Stimulated activated CD8-positive, alpha-beta memory T cell treated with anti-CD3 and anti-CD28 coated beads, Interleukin-4, amount 100 ng/mL, for 1 hour (primary cell): ENCODE measurements at places on chromosomes 6 and 20.

DNA sequence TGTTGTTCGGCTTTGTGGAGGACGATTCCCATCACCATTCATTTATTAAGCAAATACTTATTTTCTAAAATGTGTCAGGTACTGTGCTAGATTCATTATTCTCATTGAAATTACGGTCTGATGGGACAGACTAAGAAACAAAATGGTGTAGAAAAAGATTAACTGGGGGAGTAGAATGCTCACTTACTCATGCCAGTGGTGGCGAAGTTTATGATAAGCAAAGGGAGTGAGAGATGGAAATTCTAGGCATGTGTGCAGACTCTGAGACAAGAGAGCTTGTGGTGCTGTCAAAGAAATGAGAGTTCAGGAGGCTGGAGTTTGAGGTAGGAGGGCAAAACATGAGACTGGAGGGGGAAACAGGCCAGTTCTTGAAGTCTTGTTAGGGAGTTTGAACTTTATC is 896 bp downstream of the RPP21 start:
- DNase-seq, result no peak

- no peak for DNase-seq
These were observed 167.8 kb downstream of the PHF3 start for GRCh38 chr6:63803371-63803770.

GRCh38 chr6:84525907-84526306 is 238.5 kb downstream of the TBX18 start:
- no peak for DNase-seq

GRCh38 chr6:43689421-43689820 is 1.8 kb upstream of the MRPS18A start:
- no peak for DNase-seq

DNA sequence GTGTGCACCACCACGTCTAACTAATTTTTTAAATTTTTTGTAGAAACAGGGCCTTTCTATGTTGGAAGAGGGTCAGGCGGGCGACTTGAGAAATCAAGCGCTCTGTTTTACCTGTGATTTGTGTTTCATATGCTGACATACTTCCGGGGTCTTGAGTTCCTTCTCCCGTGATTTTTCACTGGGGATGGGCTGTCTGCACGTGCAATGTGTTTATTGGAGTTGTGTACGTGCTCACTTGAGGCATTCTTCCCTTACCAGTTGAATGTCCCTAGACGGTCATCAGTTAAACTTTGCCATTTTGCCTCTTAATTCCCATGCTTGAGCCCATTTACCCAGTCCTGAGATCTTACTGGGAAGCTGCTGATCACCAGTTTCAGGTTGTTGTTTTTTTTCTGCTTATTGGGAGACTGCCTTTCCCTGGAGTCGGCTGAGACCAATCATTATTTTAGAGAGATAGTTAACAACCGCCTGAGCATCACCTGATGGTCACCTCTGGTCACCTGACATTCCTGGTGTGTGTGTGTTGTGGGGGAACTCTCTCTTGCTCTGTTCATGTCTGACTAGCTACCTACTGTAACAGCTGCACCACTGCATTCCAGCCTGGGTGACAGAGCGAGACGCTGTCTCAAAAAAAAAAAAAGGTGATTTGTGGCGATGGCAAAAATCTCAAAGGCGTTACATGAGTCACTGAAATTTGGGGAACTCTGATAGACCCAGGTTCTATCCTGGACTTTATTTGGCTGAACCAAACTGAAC is 34.8 kb upstream of the NCOA3 start:
- DNase-seq, result no peak

- no peak for DNase-seq
These were observed 4.1 kb downstream of the CTSZ start for GRCh38 chr20:59002874-59003399.

DNA sequence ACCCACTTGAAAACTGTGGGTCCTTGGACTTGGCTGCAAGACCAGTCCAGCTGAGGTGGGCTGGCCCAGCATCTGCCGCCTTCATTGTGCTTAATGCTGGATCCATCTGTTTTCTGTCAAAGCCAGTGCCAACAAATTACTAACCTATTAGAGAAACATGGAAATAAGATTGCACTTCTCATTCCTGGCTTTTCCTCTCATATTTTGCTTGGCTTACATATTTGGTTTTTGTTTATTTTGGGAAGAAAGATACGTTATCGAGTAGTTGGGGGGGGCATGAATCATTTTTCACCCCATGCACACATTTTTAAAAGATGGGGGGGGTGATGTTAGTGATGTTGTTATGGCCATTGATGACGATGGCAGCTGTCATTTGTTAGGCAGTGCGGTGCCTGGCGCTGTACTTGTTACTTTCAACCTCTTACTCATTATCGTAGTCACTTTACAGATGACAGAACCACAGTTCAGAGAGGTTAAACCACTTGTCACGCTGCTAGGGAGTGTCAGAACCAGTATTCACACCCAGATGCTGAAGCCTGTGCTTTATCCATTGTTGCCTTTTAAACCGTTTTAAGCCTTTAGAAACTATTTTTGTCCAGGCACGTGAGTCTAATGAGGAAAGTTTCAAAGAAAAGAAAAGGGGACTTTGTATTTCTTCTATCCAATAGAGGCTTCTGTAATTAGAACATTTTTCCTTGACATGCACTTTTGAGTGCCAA is 180.0 kb downstream of the TMEM242 start:
- peak; percentile 9 for DNase-seq

DNA sequence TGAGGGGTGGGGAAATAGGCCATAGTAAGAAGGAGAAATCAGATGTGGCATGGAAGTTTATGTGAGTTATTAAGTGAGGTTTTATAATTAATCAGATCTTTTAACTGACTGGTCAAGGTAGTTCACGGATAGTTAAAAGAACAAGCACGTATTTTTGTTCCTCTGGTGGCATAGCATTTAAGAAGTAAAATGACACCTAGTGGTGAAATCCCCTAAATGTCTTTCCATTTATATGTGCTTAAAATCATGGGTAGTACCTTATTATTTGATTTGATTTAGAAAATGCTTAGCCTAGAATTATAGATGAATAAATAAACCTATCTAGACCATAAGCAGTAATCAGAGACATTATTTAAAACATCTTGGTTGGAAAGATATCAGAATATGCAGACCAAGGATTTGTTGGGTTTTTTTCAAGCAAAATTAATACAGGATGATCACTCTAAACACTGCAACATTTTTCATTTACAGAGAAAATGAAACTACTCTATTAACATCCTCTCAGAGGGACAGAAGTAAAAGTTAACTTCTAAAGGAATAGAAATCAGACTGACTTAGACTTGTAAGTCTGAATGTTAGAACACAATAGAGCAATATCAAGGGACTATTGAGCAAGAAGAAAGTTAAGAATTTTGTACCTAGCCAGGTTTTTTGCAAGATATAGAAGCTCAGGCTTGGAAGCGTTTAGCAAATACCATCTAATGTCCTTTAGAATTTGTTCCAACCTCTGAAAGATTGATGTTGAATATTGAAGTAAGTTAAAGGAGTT is 81.1 kb downstream of the STXBP5 start:
- no peak for DNase-seq

GRCh38 chr6:2900221-2900807 is 2.8 kb downstream of the SERPINB9 start:
- DNase-seq, result no peak

GRCh38 chr20:276620-277495 is 13.7 kb downstream of the C20orf96 start:
- no peak for DNase-seq

DNA sequence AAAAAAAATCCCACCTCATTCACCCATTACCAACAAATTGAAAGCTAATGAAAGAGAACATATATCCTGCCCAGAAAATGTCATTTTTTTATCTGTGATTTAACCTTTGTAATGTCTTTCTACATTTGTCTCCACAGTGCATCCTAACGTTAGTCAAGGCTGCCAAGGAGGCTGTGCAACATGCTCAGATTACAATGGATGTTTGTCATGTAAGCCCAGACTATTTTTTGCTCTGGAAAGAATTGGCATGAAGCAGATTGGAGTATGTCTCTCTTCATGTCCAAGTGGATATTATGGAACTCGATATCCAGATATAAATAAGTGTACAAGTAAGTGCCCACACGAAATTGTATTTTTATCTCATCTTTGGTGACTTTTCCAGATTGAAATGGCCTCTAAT is 30.0 kb downstream of the RSPO3 start:
- no peak for DNase-seq

DNA sequence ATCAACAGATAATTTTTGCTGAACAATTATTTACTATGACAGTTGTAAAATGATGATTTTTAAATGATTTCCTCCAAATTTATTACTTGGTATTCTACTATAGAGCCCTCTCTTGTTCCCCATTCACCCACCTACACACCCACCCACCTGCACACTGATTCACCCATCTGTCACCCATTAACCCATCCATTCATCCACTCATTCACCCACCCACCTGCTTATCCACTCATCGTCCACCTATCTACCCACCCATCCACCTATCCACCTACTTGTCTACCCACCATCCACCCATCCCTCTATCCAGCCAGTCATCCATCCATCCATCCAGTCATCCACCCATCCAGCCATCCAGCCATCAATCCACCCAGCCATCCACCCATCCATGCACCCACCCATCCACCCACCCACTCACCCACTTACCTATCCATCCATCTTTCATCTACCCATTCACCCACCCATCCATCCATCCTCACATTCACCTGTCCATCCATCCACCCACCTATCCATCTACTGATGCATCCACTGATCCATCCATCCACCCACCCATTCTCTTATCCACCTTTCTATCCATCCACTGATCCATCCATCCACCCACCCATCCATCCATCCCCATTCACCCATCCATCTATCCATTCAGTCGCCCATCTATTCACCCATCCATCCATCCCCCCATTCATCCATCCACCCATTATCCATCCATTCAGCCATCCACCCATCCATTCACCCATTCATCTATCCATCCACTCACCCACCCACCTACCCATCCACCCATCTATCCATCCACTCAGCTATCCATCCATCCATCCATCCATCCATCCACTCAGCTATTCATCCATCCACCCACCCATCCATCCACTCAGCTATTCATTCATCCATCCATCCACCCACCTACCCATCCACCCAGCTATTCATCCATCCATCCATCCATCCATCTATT is 72.0 kb downstream of the SYNJ2 start:
- no peak for DNase-seq

GRCh38 chr6:111973118-111973761 is 80.7 kb upstream of the CCN6 start:
- peak; percentile 38 for DNase-seq

GRCh38 chr20:38190166-38190565 is 25.1 kb upstream of the TGM2 start:
- DNase-seq, result no peak

DNA sequence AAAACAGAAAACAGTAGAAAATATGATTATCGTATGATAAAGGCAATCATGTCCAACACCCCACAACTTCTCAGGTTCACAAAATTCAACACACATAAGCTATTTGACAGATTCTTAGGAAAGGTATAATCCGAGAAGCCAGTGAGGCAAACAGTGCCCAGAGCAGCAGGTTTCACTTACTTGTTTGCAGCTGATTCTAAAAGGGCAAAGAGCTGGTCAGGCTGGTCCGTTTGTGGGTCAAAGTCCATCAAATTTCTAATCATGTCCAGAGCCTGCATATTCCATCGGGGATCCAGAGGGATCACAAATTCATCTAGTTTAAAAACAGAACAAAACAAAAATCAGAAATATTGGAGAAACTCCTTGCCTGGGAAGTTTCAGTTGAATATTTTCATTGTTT is 69.8 kb upstream of the LYRM2 start:
- no peak for DNase-seq

GRCh38 chr6:41334482-41335040 is 847 bp upstream of the NCR2 start:
- DNase-seq, result no peak

DNA sequence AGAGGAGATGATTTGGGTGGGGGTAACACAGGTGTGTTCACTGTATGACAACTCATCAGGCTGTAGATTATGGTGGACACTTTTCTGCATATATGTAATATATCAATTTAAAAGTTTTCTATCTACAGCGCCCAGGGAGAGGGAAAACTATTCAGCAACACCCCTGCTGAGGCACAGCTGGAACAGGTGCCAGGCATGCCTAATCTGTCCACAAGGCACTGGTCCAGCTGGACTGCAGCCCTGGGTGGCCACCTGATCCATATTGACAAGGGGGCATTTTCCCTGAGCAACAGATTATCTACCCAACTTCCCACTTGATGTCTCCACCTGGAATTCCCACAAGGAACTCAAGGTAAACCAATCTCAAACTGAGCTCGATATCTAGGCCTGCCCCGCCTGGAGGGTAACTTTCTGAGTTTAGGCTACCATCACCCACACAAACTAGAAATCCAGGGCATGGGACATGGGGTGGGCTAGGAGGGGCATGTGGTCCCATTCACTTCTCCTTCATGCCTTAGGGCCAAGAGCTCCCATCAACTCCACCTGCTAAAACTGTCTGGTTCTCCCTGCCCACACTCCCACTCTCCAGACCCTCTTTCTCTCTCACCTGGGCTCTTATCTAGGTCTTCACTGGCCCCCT is 4.6 kb downstream of the SLC22A16 start:
- DNase-seq, result no peak

DNA sequence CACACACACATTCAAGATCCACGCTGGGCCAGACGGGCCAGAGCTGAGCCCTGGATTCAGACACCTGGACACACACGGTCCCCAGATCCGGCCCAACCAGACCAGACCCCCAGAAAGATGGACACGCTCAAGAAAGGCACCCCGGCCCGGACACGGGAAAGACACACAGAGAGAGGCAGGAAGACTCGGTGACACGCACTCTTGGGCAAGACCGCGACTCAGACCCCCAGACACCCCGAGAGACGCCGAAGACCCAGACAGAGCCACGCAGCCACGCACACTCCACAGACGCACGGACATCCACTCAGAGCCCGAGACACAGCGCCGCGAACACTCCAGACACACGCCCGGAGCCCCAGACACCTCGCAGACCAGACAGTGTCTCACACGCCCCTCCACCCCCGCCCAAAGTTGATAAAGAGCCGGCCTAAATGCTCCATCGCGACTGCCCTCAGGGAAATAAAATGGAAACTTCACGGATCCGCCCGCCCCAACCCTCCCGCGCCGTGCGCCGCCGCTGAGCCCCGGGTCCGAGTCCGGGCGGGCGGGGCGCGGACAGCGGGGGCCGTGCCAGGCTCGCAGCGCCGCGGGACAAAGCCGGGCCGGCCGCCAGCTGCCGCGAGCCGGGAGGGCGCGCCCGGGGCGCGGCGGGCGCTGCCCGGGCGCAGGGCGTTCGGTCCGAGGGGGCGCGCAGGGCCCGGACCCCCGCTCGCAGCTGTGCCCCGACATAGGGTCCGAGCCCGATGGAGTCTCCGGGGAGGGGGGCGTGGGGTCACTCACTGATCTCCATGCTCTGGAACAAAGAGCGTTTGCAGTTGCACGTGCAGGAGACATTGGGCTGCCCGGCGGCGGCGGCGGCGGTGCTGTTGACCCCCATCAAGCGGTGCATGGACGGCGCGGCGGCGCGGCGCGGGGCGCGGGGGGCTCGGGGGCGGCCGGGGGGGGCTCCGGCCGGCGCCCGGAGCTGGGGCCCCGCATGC is 831 bp downstream of the PMEPA1 start:
- DNase-seq, result no peak

GRCh38 chr20:1823450-1823844 is 71.8 kb upstream of the SIRPA start:
- no peak for DNase-seq
